ENCODE measurements at places on chromosomes 16 and 17.

- DNase-seq, result no peak
Measured at GRCh38 chr17:70205401-70205800, 36.1 kb downstream of the KCNJ2 start.

- no peak for DNase-seq
Measured at GRCh38 chr16:23516366-23517137, 6.3 kb upstream of the GGA2 start.

DNA sequence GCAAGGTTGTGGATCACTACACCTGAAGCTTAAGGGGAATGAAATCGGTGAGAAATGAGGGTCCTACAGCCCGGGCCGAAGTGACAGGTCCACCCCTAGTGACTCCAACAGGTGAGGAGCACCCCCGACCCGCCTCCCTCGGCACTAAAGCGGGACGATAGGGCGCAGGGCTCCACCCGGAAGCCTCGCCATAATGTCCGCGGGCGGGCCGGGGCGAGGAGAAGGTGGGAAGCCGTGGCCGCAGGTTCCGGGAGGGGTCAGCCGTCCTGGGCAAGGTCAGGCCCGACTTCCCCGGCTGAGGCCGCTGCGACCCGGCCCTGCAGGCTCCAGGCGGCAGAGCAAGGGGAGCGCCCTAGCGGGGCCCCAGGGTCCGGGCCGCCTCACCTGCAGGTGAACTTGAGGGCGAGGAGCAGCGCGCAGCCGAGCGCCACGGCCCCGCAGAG is 543 bp downstream of the TXNDC11 start:
- DNase-seq, result peak; percentile 82

DNA sequence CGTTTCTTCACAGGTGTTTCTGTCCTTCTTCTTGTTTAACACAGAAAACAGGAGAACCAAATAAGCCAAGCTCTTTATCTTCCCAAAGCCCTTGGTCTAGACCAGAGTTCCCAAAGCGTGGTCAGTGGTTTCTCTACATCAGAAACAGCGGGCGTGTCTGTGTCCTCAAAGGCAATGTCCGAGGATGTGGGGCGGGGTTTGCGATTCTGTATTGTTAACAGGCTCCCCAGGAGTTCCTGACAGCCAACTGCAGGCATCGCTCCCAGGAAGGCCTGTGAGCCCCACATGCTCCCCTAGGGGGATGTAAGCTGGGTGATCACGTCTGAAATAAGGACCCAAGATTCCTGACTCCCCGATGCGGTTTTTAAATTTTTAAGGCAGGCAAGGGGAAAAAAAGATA is 28.4 kb upstream of the SLC25A19 start:
- DNase-seq, result no peak

- no peak for DNase-seq
Measured at GRCh38 chr17:70185285-70185684, 16.0 kb downstream of the KCNJ2 start.

- no peak for DNase-seq
Measured at GRCh38 chr17:65147955-65148354, 10.8 kb downstream of the RGS9 start.

DNA sequence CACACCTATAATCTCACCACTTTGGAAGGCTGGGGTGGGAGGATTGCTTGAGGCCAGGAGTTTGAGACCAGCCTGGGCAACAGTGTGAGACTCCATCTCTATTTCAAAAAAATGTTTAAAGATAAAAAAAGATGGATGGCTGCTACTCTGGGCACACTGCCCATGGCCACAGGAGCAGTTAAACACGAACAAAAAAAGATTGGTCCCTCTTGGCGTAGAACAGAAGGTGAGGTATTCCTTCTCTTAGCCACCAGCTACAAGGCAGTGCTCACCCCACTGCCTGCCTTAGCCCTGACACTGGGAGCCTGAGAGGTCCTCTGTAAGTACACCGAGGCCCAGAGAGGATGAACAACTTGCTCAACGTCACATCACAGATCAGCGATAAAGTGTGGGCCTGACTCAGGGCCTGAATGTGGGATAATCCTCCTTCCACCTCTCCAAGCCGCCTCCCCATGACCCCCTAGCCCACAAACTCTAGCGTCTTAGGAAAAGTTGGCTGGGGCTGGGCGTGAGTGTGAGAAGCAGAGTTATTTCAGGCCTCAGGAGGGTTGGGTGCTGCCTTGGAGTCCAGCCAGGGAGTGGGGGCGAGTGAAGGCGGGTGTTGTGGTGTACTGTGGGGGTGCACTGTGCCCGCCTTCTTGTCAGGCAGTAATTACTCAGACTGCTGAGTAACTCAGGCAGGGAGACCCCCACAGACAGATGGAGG is 2.3 kb upstream of the DPH1 start:
- no peak for DNase-seq

DNA sequence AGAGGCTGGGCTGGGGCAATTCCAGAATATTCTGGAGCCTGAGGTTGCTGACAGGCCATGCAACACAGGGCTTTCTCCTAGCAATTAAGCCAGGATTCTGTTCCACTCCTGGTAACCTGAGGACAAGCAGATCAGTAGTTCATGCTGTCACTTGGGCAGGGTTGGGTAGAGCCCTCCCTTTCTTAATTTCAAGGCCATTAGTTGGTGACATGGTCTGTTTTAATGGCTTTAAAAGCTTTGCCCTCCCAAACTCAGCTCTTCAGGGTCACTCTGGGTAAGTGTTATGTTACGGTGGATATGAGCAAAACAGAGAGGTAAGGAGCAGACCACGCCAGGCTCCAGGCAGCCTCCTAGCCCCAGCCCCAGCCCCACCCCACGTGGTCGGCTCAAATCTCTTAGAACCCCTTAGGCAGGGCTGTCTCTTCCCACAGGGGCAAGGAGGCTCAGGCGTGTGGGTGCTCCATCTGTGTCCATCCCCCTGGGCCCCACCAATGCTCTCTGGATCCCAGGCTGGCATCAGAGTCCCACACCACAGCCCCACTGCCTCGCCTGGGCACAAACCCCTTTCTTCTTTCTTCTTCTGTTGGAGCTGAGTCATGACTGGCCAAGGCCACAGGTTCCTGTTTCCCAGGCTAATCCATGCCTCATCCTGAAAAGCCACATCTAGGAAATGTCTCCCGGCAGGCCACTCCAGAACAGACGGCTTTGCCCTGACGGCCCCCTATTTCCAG is 27.5 kb downstream of the CEP295NL start:
- no peak for DNase-seq

- DNase-seq, result no peak
Measured at GRCh38 chr17:50663812-50664374, 29.2 kb downstream of the ABCC3 start.

GRCh38 chr16:83930730-83931500 is 22.1 kb upstream of the OSGIN1 start:
- DNase-seq, result no peak

DNA sequence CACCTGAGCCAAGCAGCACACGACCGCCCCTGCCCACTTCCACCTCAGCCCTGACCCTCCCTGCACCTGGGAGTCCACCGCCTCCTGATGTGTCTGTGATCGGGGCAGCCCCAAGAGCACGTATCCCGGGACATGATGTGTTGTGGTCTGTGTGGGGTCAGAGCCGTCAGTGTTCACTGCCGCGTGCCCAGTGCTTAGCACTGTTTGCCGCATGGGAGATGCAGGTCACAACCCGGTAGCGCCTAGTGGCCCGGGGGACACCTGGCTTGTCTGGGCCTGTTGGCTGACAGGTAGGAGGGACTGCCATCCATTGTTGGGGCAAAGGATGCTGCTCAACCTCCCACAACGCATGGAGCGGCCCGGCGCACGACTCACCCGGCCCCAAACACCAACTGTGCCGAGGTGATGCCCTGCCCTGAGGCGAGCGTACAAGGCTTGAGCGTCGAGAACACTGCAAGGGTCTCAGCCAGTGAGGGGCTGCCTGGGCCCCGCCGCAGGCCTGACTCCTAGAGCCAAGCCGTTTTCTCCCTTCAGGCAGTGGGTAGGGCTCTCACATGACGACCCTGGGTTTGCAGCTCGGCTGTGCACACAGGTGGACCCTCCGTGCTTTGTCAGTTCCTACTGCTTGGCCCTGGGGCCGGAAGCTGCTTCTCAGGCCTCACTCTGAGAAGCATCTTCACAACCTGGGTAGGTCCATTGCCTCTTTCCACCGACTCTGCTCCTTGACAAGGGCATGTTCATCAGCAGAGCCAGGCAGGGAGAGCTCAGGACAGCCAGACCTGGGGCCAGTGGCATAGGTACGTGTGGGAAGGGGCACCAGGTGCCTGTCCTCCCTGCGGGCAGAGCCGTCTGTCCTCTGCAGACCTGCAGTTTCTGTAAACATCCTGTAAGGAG is 5.9 kb upstream of the C16orf95 start:
- DNase-seq, result no peak

DNA sequence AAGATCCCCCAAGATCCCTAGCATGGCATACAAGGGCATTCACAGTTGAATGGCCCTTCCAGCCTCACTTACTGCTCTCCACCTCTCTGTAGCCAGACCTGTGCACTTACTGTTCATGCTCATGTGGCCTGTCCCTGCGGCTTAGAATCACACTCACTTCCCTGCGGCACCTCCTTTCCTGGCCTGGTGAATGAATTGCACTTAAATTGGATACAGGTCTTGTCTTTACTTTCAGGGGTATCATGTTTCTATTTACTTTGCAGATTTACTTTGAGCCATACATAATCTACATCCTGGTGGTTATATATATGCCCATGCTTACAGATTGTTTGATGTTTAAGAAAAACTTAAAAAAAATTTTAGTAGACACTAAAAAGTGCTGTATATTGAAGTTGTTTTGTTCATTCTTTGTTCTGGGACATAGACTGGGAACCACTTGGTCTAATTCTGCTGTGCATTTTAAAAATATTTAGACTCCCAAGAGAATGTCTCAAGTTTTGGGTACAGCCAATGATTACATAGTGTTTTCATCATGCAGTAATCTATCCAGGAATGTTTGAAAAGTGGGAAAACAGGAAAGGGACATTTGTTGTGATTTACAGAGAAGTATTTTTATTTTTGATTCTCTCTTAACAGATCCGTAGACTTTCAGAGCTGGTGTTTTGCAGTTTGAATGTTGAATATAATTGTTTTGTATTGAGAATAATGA is 63.9 kb downstream of the NUP88 start:
- no peak for DNase-seq

DNA sequence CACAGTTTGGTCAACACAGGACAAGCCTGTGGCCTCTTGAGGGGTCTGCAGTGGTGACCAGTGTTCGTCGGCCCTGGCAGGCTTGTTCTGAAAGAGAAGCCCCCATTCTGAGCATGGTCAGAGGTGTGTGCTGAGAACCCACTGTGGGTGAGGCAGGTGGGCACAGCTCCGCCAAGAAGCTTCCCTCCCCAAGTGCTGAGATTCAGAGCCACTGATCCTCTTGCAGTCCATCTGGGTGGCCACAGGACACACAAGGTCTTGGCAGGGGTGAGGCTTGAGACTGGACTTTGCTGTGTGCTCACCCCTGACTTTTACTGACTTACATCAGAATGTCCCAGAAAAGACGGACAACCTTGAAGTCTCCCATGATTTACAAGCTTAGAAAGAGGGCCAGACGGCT is 18.7 kb downstream of the MPRIP start:
- no peak for DNase-seq
